Activated T-helper 2 cell treated with anti-CD3 and anti-CD28 coated beads, Interferon-gamma antibody, Interleukin-2, Interleukin-4, amounts not matched to agents 10 μg/mL and 5 μg/mL and 100 μg/mL, durations not matched to agents 14 hours and 24 hours and 36 hours (primary cell): ENCODE measurements at places on chromosomes 1 and 21.

DNA sequence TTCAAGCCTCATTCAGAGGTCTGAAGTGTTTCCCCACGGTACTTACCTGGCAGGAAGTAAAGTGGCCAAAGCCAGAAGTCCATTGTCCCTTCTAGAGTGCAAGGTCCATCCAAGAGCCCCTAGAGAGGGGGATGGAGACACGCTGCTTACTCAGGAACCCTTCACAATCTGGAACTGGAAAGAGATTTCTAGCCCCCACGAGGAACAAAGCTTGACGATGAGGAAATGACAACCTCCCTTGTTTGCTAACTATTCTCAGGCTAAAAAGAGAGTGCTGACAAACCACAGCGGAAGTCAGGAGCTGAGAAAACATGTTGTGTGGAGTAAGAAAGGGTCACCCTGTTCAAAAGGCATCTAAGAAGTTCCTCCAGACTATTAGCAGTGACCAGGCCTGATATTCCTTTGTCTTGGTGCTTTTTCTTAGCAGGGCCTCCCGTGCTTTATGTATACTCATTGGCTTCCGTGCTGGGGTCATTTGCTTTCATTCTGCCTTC lies at the start of gene FCMR:
Gene FCMR (minus strand): TSS at position 170 of the 494 bp plus-strand sequence. CDS start 87 bp downstream, at position 83.
- peak; percentile 36 for DNase-seq

DNA sequence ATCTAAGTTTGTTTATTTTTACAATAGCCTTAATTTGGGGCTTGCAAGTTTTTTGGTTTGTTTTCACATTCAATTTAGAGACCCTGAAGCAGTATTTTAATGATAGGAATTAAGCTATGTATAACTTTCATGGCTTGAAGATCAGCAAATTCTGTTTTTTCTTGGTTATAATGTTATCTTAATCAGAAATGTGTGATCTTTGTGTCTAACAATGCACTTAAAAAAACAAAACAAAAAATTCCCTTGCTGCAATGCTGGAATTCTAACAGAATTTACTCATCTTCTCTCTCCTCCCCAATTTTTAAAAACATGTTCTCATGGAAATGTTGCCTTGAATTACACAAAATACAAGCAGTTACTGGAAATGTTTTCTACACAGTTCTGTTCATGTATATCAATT lies 113.1 kb downstream of the OLFML2B start:
- no peak for DNase-seq

GRCh38 chr1:25131794-25132193 lies 100.5 kb downstream of the SYF2 start:
- no peak for DNase-seq

- DNase-seq, result no peak
These were observed 94.6 kb downstream of the STUM start for GRCh38 chr1:226643177-226643576.

DNA sequence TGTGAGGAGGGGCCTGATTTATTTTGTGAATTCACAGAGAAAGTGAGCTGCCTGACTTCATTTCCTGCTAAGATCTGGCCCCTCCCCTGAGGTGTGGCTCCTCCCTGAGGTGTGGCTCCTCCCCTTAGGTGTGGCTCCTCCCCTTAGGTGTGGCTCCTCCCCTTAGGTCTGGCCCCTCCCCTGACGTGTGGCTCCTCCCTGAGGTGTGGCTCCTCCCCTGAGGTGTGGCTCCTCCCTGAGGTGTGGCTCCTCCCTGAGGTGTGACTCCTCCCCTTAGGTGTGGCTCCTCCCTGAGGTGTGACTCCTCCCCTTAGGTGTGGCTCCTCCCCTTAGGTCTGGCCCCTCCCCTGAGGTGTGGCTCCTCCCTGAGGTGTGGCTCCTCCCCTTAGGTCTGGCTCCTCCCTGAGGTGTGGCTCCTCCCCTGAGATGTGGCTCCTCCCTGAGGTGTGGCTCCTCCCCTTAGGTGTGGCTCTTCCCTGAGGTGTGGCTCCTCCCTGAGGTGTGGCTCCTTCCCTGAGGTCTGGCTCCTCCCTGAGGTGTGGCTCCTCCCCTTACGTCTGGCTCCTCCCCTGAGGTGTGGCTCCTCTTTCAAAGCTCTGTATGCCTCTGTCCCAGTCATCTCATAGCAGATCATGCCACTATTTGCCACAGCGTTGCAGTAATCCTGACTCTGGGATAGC lies 26.9 kb upstream of the LRRC3 start:
- DNase-seq, result peak; percentile 50

DNA sequence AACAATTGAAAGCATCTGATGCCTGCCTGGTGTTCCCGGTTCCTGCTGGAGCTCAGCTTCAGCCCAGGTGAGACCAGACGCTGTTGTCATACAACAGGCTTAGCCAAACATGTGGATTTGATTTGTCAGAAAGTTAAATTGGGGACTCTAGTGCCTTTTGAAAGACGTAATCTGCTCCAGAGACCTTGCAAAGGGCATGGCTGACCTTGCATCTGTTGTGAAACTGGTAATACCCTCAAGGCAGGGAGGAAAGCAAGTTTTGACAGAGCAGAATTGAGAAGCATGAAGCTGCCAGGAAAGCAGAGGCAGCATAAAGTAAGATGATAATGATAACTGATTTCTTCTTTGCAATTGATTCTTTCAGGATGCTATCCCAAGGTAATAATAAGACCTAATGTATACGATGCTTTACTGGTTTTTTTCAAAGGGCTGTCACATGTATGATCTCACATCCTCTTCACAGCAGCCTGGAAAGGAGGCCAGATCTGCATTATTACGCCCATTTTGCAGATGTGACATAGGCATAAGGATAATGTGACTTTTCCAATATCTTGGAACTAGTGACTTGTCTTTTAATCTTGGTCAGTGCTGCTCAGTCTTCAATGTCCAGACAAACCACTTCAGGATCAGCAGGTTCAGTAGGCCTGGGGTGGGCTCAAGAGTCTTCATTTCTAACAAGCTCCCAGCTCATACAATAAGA lies 24.7 kb upstream of the CNN3 start:
- DNase-seq, result no peak

GRCh38 chr1:110708974-110709440 lies 34.3 kb upstream of the KCNA3 start:
- DNase-seq, result no peak

GRCh38 chr1:207362962-207363860 lies 41.7 kb downstream of the CD55 start:
- no peak for DNase-seq

DNA sequence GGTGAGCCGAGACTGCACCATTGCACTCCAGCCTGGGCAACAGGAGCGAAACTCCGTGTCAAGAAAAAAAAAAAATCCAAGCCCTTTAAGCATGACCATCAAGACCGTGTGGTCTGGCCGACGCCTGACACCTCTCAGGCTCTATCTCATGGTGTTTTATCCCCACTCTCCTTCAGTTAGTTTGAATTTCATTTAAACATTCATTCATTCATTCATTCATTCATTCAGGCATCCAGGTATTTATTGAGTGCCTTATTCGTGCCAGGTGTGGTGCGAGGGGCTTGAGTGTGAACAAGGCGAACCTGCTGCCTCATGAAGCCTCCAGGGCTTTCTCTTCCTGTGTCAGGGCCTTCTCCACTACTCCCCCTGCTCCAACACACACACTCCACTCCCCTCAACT lies 22.6 kb upstream of the OPRD1 start:
- no peak for DNase-seq
